Activated CD4-positive, alpha-beta T cell treated with anti-CD3 and anti-CD28 coated beads, Interleukin-10, Interleukin-2, amounts not matched to agents 100 ng/mL and 50 ng/mL, durations not matched to agents 16 hours and 8 hours (primary cell): ENCODE measurements at places on chromosomes 13 and 19.

DNA sequence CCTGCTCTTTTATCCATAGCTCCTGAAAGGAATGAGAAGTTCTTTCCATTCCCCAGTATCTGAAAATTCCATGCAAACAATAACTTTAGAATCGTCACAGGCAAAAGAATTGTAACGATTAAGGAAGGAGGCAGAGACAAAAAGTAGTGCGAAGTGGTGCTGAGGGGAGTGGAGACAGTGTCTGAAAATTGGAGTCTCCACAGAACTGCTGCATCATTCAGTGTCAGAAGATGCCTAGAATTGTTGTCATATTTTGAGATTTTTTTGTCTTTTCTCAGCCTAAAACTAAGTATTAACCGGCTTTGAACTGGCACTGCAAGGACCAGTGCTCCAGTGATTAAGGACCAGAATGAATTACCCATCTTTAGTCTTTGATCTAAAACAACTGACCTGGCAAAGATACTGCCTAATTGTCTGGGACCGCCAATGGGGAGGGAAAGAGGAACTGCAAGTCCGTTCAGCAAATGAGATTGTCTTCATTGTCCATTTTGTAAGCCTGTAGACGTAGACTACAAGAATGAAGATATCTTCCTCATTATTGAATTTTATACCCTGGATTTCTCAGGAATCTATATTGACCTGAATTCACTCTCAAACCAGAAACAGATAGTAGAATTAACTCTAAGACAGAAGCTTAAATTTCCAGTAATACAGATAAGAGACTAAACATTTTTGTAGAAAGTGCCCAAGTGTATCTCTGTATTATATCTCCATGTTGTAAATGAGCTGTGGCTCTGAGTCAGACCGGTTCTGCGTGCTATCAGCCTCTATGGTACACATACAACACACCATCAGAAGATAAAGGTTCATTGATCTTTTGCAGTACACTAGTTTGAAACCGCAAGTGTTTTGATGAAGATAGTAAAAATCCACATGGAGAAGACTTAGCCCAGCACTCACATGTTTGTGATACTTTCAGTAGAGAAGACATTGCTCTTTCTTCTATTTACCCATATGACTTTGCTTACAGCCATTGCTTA is 293.2 kb downstream of the EFNB2 start:
- DNase-seq = no peak

DNA sequence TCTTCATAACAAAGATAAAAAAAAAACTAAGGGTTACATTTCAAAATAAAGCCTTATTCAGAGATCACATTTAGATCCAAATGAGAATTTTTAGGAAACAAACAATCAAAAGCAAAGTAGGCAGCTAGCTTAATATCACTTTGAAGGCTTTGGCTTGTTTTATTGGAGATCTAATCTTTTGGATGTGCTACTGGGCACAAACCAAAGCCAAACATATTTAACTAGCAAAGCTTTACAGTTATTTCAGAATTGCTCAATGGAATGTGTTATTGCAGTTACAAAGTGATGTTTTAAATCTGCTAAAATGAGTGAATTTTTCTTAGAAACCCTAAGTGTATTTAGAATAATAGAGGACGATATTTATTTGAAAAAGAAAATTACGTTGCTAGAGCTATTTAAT is 114.7 kb upstream of the KLHL1 start:
- no peak for DNase-seq

DNA sequence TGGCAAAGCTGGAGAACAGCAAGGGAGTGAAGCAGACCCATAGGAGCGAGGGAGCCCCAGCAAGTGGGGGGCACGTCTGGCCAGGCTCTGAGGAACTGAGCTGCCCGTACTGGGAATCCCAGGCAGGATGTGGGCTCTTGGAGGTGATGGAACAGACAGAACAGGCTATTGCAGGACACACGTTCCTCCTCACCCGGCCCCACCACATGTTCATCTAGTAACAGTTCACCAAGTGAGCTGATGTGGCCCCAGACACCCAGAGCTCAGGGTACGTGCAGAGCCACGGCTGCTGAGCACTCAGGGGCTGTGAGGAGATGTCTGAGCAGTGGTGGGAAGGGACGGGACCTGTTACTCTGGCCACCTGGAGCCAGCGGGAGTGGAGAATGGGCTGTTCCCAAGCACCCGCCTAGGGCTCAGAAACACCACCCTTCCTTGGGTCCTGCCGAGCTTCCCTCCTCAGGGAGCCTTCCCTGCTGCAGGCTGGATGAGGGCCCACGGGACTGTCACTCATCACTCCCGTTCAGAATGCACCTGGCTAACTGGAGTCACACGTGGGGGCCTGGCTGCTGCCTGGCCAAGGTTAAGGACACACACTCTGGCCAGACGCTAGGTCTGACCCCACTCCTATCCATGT is 18.4 kb downstream of the ELL start:
- no peak for DNase-seq

DNA sequence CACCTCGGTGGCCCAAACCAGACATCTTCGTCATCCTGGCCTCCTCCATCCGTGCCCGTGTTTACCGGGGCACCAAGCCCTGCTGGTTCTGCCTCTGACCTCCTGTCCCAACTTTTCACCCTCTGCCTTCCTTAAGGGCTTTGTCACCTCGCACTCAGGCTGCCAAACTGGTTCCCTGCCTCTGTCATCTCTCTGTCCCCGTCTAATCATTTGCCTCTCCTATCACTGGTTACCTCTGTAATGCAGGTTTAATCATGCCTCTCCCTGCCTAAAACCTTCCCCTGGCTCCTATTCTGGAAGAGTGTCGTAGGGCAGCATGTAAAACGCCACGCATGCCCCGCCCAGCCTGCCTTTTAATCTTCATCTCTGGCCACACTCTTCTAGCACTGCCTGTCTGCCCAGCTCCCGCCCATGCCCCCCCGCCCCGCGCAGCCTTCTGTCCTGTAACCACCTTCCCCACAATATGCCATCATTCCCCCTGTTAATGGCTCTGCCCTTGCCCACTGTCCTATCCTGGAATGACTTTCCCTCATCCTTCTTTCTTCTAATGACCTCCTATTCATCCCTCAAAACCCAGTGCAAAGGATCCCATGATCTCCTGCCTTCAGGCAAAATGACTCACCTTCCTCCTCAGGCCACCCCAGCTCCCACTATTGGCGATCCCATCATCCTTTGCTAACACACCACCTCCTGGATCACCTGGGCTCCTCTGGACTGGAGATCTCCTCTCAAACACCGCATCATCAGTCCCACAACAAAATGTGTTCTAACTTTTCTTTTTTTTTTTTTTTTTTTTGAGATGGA is 66.7 kb downstream of the PEX11G start:
- DNase-seq = no peak

- no peak for DNase-seq
These were observed 6.5 kb downstream of the PLPPR3 start for GRCh38 chr19:815079-815774.

DNA sequence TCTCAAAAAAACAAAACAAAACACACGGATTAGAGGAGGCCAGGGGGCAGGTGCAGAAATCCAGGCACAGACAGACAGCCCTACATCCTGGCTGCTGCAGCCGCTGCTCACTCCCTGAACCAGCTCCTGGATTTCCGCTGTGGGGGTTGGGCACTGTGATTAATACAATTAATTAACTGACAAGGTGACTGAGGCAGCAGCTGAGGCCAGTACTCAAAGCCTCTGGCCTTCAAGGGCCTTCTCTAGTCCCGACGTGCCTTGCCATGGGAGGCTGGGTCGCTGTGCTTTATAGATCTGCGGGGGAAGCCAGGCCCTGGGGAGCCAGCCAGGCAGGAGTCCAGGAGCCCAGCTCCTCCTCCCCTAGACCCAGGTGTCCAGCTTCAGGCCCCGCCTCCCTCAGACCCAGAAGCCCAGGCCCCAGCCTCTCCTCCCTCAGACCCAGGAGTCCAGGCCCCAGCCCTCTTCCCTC is 4.6 kb downstream of the NECTIN2 start:
- DNase-seq = no peak
